Activated naive CD4-positive, alpha-beta T cell (primary cell): ENCODE measurements at places on chromosomes 4 and X.

DNA sequence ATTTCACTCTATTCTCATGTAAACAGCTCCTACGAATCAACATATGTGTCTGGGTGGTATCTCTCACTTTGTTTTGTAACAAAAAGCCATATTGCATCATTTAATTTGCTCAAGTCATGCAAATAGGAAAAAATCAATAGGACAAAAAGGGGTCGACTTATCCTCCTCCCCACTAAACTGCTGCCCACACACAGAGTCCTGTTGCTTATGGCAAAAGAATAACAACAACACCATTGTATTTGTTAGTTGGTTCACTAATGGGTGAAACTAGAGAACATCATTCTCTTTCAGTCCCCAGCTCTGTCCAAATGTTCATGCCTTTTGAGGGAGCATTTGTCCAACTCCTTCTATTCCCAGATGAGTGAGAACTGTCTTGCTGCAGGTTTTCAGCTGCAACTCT, 2.1 kb downstream of the HHIP start:
- no peak for DNase-seq

GRCh38 chr4:74486905-74487304, 42.0 kb downstream of the AREG start:
- DNase-seq: no peak

DNA sequence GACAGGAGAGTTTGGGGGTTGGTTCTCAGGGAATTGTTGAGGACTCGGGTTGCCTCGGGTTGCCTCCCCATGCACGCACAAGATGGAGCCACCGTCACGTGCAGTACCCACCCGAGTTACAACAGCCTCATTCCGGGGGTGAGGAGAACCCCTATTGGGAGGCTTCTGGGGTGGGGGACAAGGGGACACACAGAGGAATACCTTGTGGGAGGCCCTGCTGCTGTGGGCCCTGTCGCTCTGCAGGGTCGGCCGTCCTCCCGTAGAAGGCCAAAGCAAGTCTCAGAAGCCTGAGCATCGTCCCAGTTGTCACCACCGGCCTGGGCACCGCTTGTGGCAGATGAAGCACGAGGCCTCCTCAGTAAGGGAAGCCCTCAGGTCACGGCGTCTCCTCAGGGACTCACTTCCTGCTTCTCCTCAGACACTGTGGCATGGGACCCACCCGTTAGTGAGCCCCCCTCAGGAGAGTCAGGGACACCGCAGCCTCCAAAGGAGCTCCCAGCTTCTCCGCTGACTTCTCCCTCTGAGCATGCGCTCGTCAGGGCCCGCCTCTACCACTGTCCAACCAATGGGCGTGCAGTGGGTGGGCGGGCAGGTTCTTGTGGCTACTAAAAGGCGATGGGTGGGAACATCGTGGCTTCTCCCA, at the start of gene CT55:
CT55 (minus strand) TSS at position 522 of the 643 bp plus-strand sequence; CDS start at position 295, 227 bp downstream.
- no peak for DNase-seq

DNA sequence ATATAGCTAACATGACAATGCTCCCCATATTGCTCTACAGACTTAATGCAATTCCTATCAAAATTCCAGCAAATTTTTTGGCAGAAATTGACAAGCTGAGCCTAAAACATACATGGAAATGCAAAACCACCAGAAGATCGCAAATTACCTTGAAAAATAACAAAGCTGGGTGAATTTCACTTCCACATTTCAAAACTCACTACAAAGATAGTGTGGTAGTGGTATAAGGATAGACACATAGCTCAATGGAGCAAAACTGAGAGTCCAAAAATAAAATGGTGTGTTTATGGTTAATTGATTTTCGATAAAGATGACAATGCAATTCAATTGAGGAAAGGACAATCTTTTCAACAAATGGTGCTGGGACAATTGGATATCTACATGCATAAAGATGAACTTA, 65.8 kb downstream of the SLC9A7 start:
- DNase-seq: no peak

DNA sequence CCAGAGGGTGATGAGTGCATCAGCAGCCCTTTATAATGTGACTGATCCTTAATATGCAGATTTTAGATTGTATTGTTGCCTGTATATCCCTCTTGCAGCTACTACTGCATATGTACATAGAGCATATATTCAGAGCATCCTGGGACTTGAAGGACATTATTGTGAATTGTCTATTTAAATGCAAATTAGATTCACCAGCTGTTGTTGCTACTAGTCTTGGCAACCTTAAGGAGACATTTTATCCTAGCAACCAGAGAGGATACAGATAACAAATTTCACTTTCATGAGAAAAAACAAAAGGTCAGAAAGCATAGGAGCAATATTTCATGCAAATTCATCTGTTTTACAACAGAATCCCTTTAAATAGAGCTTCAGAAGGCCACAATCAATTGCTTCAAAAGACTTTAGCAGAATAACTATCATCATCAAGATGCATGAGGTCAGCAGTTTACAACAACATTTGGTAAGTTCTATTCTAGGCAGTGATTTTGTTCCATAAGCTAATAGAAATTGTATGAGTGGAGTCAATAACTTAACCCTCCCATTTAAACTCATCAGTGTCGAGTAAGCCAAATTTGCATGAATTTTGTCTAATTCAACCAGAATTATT, 148.6 kb downstream of the GC start:
- no peak for DNase-seq

DNA sequence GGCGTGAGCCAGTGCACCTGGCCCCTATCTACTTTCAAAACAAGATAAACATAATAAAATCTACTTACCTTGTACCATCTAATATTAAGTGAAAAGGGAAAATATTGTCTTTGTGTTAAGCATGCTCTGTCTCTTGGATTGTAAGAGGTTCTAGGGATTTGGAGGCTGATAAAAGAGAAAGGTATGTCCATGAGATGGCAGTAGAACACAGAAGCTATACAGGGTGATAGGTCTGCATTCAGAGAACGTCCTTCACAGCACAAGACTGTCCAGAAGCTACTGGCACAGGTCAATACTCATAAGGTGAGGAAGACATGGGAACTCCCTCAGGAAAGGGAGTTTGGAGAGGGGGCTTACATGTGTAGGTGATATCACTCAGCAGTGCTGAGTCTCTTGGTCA, 135.5 kb downstream of the TMEM47 start:
- DNase-seq: no peak

DNA sequence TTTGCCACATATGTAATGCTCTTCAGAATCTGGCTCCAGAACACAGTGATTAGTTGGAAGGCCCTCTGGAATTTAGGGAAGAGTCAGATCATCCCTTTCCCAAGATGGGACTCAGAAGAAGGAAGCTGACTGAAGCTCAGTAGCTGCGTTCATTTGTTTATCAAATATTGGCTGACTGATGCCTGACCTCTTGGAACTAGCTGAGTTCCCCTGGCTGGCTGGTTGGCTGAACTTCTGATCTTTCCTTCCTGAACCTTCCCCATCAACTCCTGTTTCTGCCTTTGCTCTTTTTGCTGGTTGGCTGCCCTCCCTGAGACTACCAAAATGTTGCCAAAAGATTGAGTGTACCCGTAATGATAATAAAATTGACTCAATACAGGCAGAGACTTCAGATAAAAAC, 866.5 kb upstream of the INTU start:
- no peak for DNase-seq

DNA sequence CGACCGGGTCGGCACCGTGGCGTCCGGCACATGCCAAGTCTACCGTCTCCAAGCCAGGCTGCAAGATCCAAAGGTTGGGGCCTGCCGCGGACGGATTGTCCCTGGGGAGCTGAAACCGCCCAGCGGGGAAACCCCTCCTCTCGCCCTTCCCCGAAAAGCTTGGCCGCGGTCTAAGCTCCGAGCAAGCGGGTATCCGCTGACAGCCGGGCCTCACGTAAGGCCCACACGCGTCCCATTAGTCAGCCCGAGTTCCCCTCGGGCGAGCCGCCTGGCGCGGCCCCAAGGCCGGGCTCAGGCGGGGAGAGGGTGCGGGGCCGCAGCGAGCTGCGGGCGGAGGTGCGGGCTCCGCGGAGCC, 6.8 kb upstream of the BCOR start:
- DNase-seq: no peak

DNA sequence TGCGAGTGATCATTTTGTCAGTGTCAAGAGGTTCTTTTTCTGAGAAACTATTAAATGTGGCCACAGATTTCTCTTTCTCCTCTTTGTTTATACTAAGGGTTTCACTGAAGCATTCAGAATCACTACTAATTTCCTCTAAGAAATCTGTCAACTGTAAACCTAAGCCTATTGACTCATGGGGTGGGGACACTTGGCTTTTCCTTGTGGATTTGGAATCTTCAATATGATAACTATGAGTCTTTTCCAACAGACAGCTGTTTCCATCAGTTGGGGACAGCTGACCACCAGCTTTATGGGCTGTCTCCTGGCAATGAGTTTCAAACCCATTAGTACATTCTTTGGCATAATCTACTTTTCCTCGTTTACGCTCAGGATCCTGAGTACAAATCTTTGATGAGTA, 13.8 kb downstream of the PGRMC1 start:
- no peak for DNase-seq

DNA sequence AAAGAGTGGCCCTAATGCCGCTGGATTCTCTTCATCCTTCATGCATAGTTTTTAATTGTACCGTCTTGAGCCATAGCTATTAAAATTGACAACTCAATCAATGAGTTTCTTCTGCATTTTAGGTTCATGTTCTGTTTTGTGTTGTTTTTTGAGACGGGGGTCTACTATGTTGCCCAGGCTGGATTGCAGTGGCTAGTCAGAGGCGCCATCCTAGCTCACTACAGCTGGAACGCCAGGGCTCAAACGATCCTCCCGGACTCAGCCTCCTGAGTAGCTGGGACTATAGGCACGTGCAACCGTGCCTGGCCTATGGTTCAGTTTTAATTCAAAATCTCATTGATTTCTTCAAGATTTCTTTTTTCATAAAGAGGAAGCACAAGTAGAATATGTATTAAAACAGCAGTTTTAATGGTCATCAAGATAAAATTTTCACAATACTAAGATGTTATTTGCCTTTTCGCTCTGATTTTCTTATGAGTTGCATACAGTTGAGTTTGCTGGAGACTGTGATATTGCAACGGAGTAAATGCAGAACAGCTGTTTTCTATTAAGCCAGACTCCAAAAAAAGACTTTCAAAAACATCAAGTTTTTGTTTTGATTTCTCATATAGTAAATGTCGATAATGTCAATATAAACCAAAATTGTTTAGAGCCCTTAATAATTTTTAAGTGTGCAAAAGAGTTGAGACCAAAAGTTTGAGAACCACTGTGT, 1.1 kb upstream of the STX18 start:
- DNase-seq: no peak

GRCh38 chr4:101942891-101943290, 152.4 kb downstream of the BANK1 start:
- DNase-seq: no peak

- DNase-seq: no peak
Measured at GRCh38 chrX:10126834-10127233, 29.9 kb upstream of the CLCN4 start.

GRCh38 chrX:57595381-57595811, 3.6 kb downstream of the ZXDB start:
- no peak for DNase-seq

GRCh38 chr4:127920521-127920920, 39.8 kb downstream of the PLK4 start:
- DNase-seq: no peak
